ENCODE measurements at places on chromosomes 6 and 20.

DNA sequence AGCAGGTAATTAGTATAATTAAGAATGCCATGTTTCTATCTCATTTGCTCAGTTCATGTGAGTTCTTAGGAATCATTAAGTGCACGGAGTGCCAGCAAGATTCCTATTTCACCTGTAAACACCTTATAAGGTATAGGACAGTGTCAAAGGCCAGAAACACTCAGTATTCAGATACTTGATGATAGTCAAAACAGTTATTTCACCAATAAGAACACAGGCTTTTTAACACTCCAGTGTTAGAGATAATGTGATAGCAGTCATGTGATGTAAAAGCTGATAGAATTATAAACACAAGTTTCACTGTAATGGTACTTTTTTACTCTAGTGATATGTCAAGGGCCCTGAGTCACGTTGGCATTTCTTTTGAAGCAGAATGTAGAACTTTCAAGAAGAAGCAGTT, at the start of gene GPRC6A:
Gene GPRC6A (minus strand): TSS at position 101 of the 400 bp plus-strand sequence. CDS start 70 bp downstream, at position 31.
- H3K4me1 ChIP-seq, result no peaks in the 10 kb centered on the region
- DNase-seq, result no peak
- H3K4me3 ChIP-seq, result no peak within 1 kb of the TSS
- H3K27me3 ChIP-seq, result no peaks in the 10 kb centered on the region
- H3K36me3 ChIP-seq, result no peaks in the 10 kb centered on the region
- H3K27ac ChIP-seq, result no peak within 1 kb of the TSS

GRCh38 chr6:106490974-106491373, 130.5 kb downstream of the CRYBG1 start:
- H3K4me3 ChIP-seq, result no peak overlapping the region
- H3K4me1 ChIP-seq, result peaks cover 8% of the 10 kb centered on the region
- H3K27ac ChIP-seq, result no peak overlapping the region
- DNase-seq, result no peak
- H3K36me3 ChIP-seq, result no peaks in the 10 kb centered on the region
- H3K27me3 ChIP-seq, result no peaks in the 10 kb centered on the region

- H3K4me1 ChIP-seq, result peaks cover 4% of the 10 kb centered on the region
- no peaks in the 10 kb centered on the region for H3K36me3 ChIP-seq
- peak; percentile 85 for DNase-seq
These were observed 26.6 kb downstream of the CNBD2 start for GRCh38 chr20:35994994-35995453.

- no peak for DNase-seq
- H3K36me3 ChIP-seq, result no peaks in the 10 kb centered on the region
- H3K4me3 ChIP-seq, result no peak overlapping the region
- no peak overlapping the region for H3K27ac ChIP-seq
- H3K27me3 ChIP-seq, result no peaks in the 10 kb centered on the region
These were observed 20.1 kb upstream of the HECA start for GRCh38 chr6:139114746-139115145.

GRCh38 chr6:133277900-133278545, 36.9 kb downstream of the EYA4 start:
- no peaks in the 10 kb centered on the region for H3K4me1 ChIP-seq
- no peak overlapping the region for H3K4me3 ChIP-seq
- H3K27me3 ChIP-seq, result no peaks in the 10 kb centered on the region
- no peaks in the 10 kb centered on the region for H3K36me3 ChIP-seq
- no peak for DNase-seq

DNA sequence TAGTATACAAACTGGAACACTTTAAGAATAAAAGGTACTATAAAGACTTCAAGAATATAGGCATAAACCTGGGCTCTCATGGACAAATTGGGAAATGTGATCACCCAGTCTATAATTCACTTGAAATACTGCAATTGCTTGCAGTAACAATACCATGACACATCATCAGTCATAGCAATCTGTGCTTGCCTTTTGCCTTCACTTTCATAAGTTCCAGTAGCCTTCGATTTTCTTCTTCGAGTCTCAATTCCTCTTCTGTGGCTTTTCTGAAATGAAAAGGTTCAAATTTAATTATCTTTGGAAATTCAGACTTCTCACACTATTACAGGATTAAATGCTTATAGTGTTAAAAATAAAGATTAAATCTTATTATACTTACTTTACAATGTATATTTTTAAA, 96.3 kb upstream of the ZBTB24 start:
- no peak for DNase-seq
- no peak overlapping the region for H3K27ac ChIP-seq
- no peak overlapping the region for H3K4me3 ChIP-seq
- H3K36me3 ChIP-seq, result no peaks in the 10 kb centered on the region
- no peaks in the 10 kb centered on the region for H3K4me1 ChIP-seq
- H3K27me3 ChIP-seq, result no peaks in the 10 kb centered on the region

DNA sequence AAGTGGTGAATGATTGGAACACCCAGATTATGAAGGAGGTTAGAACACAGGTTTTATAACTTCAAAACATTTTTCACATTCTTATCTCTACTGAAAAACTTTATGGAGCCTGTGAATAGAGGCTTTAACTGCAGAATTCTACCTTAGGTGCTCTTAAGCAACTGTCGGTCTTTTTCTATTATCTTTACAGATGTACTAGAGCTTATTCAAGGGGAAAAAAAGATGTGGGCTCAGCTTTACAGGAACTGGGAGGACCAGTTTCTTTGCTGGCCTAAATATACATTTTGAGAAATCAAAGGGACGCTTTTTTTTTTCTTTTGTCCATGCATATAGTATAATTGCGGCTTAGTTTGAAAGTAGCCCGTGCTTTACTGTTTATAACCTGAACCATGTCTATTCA, 58.9 kb downstream of the UST start:
- peaks cover 14% of the 10 kb centered on the region for H3K4me1 ChIP-seq
- H3K4me3 ChIP-seq, result no peak overlapping the region
- no peaks in the 10 kb centered on the region for H3K27me3 ChIP-seq
- DNase-seq, result no peak
- H3K36me3 ChIP-seq, result no peaks in the 10 kb centered on the region

DNA sequence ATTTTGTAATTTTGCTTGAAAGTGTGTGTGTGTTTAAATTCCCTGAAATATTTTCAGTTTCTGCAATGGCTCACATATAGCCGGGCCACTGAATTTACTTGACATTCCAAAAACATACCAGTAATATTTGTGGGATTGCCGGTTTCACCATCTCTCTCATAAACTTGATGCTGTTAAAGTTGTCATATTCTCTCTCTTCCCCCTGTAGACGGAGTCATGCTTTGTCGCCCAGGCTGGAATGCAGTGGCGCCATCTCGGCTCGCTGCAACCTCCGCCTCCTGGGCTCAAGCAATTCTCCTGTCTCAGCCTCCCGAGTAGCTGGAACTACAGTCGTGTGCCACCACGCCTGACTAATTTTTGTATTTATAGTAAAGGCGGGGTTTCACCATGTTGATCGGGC, 122.1 kb downstream of the TIAM2 start:
- H3K4me1 ChIP-seq, result no peaks in the 10 kb centered on the region
- no peaks in the 10 kb centered on the region for H3K36me3 ChIP-seq
- H3K4me3 ChIP-seq, result no peak overlapping the region
- no peak overlapping the region for H3K27ac ChIP-seq
- no peaks in the 10 kb centered on the region for H3K27me3 ChIP-seq

- DNase-seq, result peak; percentile 35
- H3K36me3 ChIP-seq, result no peaks in the 10 kb centered on the region
- peaks cover 43% of the 10 kb centered on the region for H3K4me1 ChIP-seq
- peak overlapping the region; percentile 57 for H3K27ac ChIP-seq
- no peak overlapping the region for H3K4me3 ChIP-seq
These were observed 8.9 kb upstream of the CDK5RAP1 start for GRCh38 chr20:33410081-33410742.

DNA sequence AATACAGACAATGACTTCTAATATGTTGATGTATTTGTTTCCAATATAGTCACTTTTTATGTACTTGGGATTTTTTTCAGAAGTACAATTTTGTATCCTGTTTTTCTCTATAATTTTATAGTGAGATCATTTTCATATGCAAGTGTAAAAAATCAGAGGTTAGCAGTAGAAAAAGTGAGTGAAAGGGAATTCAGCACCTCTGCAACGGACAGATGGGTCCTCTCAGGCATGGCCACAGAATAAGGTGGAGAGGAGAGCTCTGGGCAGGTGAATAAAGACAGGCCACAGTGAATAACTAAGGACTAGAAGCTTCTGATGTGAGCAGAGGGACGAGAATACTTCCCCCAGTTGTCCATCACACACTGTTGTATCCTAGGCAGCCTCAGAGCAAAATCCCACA, 210.1 kb upstream of the CNR1 start:
- no peaks in the 10 kb centered on the region for H3K27me3 ChIP-seq
- no peaks in the 10 kb centered on the region for H3K36me3 ChIP-seq
- H3K27ac ChIP-seq, result no peak overlapping the region
- no peak for DNase-seq
- H3K4me1 ChIP-seq, result no peaks in the 10 kb centered on the region

GRCh38 chr6:28090917-28091586, 10.7 kb downstream of the ZNF165 start:
- H3K4me1 ChIP-seq, result no peaks in the 10 kb centered on the region
- peaks cover 30% of the 10 kb centered on the region for H3K36me3 ChIP-seq
- H3K4me3 ChIP-seq, result peak overlapping the region; percentile 37
- no peaks in the 10 kb centered on the region for H3K27me3 ChIP-seq
- DNase-seq, result no peak
